ENCODE measurements at places on chromosomes 1 and 21. TPM values are rescaled to one million over a fixed set of nuclear protein-coding genes. Genes with fewer than 3 reads are reported as not detected.

DNA sequence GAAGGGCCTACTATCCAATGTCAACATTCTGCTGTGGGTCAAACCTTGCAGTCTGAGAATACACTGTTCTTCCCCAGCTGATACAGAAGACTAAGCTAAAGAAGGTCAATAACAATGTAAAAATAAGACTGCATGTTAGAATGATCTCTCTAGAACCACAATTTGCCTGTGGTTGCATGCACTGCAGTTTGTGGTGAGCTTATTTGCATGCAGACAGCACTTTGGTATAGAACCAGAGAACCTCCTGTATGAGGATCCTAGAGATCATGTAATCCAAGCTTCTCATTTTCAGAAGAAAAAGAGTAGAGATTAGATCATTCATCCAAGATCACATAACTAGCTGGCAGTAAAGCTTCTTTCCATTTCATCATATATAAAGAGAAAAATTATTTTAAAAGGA, 15.8 kb downstream of the SYNJ1 start:
- peak; percentile 11 for DNase-seq

GRCh38 chr21:42650441-42651421, 2.7 kb upstream of the PDE9A start:
- no peak for DNase-seq

GRCh38 chr1:154446292-154446691, 41.1 kb downstream of the IL6R start:
- peak; percentile 85 for DNase-seq

The SRRM1 gene
- 47.6 TPM for total RNA-seq

The TFF2 gene
- 0.30 TPM for total RNA-seq

- DNase-seq, result no peak
Measured at GRCh38 chr1:3698660-3699408, 46.5 kb downstream of the TP73 start.

The SMAP2 gene
- total RNA-seq, result 35.4 TPM

DNA sequence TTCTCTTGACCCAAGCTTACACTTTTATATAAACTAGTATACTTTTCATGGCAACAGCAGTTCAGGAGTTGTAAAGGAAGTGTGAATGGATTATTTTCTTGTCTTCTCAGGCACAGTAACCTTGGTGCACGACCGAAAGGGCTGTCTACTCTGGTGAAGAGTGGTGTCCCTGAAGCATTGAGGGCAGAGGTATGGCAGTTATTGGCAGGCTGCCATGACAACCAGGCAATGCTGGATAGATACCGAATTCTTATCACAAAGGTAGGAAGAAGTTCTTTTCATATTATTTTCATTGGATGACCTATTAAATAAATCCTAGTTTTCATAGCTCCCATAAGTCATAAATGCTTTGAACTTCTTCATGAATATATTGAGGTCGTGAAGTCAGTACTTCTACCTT, 53.9 kb upstream of the GPR52 start:
- no peak for DNase-seq

The PLA2G2F gene
- total RNA-seq, result not detected

DNA sequence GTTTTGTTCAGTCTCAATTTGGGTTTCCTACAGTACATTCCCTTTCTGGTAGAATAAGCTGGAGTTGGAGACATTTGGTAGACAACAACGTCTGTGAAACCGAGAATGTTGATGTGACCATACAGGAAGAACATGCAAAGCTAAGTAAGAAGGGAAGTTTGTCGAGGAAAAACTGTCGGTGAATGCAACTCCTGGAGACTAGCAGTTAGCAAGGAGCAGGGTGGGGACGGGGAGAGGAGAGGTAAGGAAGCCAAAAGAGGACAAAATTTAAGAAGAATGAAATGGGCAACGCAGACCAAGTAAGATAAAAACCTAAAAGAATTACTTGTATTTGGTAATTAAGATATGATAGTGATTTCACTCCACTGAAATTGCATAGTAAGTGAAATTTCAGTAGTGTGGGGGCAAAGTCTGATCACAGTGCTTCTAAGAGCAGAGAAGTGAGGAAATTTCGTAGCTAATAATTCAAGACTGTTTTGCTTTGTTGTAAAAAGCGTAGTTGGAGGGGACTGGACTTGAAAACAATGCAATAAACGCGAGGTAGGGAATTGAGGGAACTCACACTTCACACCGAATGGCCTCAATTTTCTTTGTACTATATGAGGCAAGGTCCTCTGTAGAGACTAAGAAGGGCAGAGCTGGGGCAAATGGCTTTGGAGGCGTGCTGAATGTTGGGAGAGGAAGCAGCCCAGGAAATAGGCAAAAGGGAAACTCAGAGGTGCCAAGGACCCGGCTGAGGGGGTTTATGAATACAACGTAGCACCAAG, 787 bp upstream of the GIPC2 start:
- DNase-seq, result no peak

DNA sequence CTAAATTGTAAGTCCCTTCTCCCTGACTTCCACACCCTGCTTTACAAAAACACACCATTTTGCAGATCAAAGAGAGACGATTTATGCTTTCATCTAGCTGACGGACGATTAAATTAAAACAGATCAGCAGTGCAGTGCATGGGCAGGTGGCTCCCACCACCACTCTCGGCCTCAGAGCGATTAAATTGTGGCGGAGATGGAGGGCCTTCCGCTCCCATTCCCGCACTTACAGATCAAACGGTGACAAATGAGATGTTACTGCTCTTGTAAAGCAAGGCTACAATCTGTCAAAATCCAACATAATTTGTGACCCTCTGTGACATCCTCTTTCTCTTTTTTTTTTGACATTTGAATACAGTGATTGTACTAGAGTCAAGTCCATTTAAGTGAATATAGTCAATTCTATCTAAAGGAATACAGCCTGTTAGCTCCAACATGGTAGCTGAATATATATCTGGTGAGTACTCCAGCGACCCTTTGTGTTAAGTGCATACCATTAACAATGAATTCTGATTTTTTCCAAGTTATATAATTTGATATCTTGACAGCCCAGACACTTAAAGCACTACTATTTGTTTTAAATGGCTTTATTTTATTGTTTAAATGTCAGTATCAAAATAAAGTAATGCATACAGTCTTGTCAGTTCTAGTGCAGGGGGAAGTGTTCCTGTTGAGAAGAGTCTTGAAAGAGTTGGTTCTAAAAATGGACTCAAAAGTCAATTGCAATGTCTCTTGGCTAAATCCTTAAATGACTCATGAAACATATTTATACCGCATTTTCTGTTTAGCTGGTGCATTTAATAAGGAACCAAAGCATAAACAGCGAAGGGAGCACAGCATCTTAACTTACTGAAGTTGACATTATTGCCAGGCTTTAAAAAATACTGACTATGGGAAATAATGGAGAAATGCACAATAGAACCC, 109.0 kb downstream of the ESRRG start:
- DNase-seq, result no peak

The OR11L1 gene
- total RNA-seq, result not detected

- DNase-seq, result peak; percentile 87
Measured at GRCh38 chr1:94543001-94543400, 1.4 kb upstream of the F3 start.

DNA sequence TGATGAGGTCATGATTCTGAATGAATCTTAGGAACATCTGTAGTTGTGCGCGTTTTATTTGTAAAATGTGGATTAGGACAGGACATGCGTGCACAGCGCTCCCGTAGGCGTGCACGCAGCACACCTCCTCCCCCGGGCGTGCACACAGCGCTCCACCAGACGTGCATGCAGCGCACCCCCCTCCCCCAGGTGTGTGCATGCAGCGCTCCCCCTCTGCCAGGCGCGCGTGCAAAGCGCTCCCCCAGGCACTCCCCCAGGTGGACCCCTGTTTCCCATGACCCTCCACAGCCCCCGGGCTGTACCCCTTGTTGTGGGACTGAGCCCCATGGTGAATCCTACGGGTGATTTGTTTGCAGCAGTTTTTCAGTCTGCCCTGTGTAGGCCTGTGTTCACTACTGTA, 61.6 kb downstream of the S100B start:
- DNase-seq, result no peak

GRCh38 chr1:226764533-226764932, 25.5 kb upstream of the ITPKB start:
- DNase-seq, result no peak

The PRR9 gene
- total RNA-seq, result not detected

GRCh38 chr21:37984416-37984815, 68.2 kb upstream of the KCNJ6 start:
- peak; percentile 92 for DNase-seq
